ENCODE measurements at places on chromosomes 1 and 21.

DNA sequence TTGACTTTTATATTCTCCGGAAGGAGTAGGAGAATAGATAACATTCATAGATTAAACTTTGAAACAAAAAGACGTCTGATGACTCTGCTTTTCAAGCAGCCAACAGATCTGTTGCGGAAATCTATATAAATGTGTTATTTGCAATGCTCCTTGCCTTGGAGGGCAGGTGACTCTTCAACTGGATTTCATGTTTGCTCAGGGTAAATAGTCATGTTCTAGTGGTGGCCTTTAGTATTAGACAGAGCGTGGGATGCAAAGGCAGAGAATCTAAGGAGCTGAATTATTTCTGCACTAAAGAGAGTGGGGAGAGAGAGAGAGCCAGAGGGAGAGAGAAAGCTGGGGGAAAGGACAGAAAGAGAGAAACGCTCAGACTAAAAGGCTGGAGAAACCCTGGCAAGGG is 454.3 kb downstream of the AJAP1 start:
- DNase-seq: no peak

DNA sequence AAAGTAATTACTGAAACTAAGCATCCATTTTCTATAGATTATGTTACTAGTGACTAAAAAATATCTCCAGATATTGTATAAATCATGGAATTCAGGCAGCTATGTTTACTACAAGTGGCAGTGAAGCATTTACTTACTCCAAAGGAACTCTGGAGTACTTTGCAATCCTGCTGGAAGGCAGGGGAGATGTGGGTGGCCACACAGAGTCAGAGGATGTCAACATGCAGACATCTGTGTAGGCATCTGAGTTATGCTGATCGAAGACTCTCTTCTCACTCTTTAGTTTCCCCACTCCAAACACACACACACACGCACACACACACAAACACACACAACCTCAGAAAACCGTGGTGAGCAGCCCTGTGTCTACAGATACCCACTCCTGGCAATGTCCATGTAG is 112.9 kb downstream of the ST6GALNAC3 start:
- DNase-seq: no peak

- no peak for DNase-seq
Measured at GRCh38 chr1:170568197-170568596, 36.2 kb downstream of the GORAB start.

DNA sequence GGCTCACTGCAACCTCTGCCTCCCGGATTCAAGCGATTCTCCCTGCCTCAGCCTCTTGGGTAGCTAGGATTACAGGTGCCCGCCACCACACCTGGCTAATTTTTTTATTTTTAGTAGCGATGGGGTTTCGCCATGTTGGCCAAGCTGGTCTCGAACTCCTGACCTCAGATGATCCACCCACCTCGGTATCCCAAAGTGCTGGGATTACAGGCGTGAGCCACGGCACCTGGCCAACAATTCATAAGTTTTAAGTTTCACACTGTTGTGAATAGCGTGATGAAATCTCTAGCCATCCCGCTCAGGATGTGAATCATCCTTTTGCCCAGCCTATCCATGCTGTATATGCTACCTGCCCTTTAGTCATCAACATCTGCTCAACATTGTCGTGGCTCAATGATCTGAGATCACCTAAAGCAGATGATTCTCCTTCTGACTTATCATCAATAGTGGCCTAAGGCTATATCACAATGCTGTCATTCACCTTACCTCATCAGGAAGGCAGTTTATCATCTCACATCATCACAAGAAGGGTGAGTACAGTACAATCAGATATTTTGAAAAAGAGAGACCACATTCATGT is 2.6 kb downstream of the PFDN2 start:
- DNase-seq: no peak

DNA sequence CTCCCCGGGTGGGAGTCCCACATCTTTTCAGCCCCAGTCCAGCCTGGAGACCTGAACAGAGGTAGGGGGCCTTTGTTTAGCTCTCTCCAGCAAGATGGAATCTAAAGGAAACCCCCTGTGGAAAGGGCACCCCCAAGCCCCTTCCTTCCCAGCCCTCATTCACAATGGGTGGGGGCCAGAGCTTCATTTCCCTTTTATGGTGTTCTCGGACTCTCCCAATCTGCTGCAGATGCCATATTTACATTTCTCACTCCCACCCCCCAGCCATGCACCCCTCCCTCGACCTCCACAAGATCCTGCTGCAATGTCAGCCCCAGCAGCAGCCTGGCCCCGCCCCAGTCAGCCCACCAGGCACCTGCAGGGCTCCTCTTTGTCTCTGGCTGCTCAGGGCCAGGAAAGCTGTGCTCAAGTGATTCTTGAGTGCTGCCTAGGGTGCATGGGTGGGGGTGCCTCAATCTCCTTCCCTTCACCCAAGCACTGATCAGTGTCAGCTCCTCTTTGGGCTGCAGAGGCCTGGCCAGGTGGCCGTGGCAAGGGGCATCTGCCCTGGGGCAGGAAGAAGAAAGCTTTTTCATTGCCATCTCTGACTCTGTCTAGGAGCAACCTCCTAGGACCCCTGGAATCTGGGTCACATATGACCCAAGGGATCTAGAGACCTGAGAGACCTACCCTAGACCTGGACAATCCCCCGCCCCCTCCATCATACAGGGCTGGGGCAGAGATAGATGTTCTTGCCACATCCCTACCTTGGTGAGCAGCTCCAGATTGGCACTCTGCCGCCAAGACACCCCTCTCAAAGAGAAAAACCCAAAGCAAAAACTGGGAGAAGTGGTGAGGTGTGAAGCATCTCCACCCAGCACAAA is 1.7 kb downstream of the KIF21B start:
- DNase-seq: peak; percentile 67

DNA sequence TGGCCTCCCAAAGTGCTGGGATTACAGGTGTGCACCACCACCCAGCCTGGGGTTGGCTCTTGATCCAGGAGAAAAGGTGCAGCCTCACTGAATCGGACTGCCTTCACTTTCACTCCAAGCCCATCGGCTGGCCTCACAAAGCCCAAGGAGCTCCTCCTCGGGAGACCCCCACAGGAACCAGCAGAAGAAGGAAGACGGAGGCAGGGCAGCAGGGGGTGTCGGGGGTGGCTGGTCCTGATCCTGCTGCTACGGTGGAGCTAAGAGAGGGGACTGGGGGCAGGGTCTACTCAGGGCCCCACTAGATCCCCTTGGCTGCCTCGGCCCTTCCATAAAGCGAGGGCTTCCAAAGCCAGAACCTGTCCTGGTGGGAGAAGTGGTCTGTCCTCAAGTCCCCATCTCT is 93.9 kb downstream of the STUM start:
- no peak for DNase-seq

GRCh38 chr1:45913183-45913683 is 109.8 kb downstream of the MAST2 start:
- no peak for DNase-seq

DNA sequence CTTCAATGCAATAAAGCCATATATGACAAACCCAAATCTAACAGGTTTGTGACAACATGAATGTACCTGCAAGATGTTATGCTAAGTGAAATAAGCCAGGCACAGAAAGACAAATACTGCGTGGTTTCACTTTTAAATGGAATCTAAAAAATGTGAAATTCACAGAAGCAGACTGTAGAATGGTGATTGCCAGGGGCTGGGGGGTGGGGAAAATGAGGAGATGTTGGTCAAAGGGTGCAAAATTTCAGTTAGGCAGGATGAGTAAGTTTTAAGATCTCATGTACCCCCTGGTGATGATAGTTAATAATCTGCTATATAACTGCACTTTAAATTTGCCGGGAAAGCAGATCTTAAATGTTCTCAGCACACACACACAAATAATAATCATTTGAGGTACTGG is 160.5 kb downstream of the PTBP2 start:
- no peak for DNase-seq

GRCh38 chr1:39145331-39145965 is 59.0 kb upstream of the MACF1 start:
- DNase-seq: no peak

- no peak for DNase-seq
Measured at GRCh38 chr1:6905331-6905730, 120.1 kb downstream of the CAMTA1 start.

DNA sequence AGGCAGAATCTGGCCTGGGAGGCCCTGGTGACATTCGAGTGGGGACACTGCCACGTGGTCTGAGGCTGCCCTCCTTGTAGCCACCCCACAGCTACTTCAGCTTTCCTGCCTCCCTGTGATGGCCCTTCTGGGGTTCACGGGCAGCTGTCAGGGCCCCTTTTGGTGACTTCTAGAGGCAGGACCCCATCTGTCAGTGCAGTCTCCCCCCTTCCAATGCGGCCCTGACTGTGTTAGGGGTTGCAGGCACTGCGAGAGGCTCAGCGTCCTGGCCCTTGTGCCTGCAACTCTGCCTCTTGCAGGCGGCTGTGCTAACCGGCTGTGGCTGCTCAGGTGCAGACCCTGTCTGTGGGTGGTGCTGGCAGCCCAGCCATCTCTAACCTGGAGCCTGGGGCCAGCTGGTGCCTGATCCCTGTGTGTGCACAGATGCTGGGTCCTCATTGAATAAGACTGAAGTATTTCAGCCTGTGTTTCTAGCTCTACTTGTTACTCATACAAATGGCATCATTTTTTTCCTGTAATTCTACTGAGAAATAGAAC is 62.2 kb downstream of the S100B start:
- no peak for DNase-seq

DNA sequence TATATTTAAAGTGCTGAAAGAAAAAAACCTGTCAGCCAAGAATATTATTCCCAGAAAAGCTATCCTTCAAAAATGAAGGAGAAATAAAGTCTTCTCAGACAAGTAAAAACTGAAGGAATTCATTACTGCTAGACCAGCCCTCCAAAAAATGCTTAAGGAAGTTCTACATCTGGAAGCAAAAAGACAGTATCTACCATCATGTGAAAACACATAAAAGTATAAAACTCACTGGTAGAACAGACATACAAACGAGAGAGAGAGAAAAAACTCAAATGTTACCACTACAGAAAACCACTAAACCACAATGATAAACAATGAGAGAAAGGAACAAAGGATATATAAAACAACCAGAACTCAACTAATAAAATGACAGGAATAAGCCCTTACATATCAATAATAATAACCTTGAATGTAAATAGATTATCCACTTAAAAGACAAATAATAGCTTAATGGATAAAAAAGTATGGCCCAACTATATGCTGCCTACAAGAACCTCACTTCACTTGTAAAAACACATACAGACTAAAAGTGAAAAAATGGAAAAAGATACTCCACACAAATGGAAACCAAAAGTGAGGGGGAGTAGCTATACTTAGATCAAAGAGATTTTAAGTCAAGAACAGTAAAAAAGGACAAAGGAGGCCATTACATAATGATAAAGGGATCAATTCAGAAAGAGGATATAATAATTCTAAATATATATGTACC is 22.0 kb downstream of the NSL1 start:
- no peak for DNase-seq

DNA sequence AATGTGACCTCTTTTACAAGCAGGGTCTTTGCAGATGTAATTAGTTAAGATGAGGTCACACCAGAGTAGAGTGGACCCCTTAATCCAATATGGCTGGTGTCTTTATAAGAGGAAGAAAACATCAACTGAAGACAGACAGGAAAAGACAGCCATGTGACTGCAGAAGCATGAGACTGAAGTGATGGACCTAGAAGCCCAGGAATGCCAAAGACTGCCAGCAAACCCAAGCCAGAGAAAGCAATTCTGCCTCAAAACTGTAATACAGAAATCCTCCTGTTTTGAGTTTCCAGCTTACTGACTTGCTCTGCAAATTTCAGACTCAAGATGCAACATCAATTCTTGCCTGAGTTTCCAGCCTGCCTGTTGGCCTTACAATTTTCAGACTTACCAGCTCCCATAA is 17.3 kb downstream of the ENAH start:
- DNase-seq: no peak

GRCh38 chr1:233675446-233675845 is 61.5 kb downstream of the KCNK1 start:
- no peak for DNase-seq
